ENCODE measurements at places on chromosomes 2 and 18.

DNA sequence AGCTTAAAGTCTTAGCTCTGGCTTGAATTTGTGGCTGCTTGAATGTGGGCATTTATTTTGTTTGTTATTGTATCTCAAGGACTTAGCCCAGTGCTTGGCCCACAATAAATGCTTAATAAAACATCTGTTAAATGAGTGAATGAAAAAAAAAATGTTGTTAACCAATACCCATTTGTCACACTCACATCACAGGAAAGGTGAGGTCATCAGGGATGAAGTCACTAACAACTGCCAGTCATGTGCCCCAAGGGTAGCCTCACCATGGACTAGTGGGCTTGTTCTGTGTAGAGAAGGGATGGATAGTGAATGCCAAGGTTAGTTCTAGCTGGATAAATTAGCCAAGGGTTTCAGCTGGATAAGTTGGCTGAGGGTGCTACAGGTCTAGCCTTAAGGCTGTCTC lies 3.0 kb downstream of the NRBP1 start:
- no peak for DNase-seq

DNA sequence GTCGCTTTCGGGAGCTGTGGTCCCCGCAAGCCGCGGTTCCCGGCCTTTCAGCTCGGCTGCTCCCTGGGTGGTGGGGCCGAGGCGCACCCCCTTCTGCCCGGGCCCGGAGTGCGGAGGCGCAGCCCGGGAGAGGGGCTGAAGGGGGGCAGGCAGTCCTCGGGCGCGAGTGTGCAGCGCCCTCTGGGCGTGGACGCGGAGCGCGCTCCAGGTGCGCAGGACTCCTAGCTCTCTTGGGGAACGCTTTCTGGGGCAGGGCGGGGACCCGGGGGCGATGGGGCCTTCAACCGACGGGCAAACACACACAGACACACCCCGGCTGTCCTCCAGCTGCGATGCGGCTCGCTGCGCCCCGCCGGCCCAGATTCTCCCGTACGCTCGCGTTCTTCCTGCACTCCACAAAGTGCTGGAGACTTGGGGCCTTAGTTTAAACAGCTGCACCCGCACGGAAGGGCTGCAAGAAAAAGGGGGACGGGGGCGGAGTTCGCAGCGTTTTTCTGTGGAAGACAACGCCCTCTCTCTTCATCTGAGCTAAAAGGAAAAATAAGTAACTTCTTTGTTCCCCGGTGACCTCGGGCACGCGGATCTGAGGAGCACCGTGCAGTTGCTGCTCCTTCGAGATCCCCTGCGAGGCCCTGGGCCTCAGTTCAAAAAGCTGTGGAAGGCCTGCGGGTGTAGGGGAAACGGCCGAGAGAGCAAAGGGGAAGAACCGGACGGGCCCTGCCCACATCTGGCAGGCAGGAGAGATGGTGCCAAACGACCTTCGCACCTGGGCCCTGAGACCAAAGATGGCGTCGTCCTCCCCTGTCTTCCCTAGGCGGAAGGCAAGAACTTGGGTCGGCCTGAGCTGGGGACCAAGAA lies 593 bp upstream of the SDC1 start:
- DNase-seq, result no peak

DNA sequence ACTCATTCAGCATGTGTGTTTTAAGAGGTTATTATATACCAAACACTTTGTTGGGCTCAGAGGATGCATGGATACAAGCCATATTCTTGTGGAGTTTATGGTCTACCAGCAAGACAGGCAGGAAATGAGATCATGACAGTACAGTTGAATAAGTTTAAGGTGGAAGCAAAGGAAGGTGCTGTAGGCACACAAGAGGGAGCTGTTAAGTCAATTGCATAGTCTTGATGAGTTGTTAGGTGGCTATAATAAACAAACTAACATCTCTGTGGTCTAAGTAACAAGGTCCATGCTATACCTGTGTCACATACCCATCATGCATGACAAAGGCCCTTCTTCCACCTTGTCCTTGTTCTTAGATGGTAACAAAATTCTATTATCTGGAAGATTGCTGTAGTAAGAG lies 538.3 kb downstream of the CNTNAP5 start:
- no peak for DNase-seq

DNA sequence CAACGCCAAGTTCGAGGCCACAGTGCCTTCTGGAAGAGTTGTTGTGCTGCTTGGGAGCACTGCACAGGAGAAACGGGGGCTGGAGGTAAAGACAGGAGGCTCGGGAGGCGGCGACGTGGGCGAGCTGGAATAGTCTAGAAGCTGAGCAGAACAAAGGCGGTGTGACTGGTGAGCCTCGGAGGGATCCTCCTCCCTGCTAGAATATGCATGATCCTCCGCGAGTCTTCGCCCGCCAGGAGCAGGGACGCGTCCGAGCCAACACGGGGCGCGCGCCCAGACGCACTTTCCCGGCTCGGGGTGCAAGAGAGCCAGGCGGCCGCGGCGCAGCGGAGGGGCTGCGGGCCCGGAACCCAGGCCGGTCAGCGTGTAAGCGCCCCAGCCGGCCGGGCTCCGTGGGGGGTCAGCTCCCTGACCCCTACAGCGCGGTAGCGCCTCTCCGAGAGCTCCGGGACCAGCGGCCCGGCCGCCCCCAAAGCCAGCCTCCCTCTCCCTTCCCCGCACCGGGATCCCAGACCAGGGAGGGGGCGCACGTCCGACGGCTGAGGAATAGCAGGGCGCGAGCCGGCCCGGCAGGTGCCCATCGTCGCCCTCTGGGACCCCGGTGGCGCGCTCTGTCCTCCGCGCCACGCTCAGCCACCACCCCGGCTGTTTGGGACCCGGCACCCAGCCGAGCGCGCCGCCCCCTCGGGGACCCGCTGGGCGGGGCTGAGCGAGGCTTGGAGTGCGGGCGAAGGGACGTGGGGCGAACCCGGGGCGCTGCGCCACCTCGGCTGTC lies 62.5 kb downstream of the GNAL start:
- no peak for DNase-seq

DNA sequence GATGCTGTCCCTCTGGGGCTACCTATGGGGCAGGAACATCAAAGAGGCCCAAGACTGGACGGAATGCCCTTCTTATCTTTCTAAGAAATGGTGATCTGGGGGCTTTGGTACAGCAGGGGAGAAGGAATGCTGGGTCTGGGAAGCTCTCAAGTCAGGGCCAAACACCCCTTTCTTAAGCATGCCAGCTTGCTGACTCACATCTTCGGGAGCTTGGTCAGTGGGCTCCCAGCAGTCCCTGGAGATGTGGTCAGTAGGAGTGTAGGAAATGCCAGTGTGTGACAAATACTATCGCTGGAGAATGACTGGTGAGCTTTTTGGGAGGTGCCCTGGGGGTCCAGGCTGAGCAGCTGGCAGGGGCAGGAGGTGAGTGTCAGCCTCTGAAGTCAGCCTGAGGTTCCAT lies 105.0 kb upstream of the CDC42EP3 start:
- DNase-seq, result peak; percentile 76

DNA sequence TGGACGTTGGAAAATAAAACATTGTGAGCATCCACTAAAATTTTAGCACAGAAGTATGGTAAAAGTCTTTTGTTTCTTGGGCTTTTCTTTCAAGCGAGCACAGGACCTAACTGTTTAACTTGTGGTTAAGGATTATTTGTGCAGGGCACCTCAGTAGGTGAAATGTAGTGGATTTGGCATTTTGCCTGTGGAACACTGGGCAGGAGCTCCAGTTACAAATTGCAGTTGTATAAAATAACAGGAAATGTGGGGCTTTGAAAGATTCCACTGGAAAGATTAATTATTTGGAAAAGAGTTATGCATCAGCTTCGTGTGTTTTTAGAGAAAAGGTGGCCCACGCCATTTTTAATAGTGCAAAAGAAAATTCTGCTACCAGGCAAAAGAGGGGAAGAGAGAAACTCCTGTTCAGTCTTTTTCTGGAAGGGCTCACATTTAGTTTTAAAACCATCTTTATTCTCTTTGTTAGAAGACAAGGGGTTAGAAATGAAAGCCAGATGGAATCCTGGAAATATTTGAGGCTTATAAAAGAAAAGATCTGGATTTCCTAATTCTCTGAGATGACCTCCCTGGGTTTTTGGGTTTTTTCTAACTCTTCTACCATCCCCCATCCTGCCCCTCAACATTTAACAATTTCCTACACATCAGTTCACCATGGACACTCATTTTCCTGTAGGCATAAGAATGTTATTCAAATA lies 144.3 kb upstream of the SERTAD2 start:
- DNase-seq, result no peak

DNA sequence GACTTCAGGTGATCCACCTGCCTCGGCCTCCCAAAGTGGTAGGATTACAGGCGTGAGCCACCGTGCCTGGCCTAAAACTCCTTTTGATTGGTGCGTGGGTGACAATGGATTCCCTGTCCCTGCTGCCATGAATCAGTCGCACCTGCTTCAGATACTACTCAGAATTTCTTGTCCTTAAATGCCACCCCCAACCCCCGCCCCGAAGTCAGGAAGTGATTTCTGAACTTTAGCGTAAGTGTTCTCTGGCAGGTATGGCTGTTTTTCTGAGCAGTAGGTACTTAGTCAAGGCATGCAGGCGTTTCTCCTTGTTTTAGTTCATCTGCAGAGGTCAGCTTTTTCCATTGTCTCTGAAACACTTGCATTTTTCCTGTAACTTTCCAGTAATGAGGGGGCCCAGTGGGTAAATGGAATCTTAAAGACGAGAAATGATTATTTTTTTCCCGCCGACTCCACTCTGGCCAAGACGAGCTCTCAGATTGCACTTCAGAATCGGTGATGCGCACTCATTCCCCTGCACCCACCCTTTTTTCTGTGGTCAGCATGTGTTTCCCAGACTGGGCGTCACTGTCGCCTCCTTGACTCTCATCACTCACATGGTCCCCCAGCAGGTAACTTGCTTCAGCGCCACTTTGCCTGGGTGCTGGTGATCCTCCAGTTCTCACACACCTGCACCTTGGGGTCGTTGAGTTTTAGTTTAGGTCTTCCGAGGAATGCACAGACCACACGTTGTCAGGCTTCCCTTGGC lies 179.7 kb downstream of the GBX2 start:
- no peak for DNase-seq

GRCh38 chr2:47728551-47728950 lies 54.4 kb upstream of the MSH6 start:
- DNase-seq, result no peak

DNA sequence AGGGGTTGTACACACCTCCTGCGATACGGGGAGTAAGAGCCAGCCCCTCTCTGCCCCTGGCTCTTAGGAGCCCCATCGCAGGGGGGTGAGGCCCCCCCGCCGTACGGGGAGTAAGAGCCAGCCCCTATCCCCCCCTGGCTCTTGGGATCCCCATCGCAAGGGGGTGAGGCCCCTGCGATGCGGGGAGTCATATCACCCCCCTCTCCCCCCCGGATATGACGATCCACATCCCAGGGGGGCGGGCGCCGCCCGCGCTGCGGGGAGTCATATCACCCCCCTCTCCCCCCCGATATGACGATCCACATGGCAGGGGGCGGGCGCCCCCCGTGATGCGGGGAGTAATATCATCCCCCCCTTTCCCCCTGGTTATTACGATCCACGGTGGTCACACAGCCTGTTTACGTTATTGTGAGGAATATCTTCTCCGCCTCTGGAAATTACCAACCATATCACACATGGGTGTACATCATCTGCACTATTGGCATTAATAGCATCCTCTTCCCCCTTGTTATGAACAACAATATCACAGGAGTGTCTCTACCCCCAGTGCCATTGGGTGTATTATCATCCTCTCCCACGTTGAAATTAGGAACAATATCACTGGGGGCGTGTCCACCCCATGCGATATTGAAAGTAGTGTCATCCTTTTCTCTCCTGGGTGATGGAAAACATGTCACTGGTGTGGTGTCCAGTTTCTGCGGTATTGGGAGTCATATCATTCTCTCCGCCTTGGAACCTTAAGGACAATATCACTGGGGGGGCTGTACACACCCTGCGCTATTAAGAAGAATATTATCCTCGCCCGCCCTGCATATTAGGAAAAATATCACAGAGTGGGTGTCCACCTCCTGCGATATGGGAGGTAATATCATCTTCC lies 24.7 kb upstream of the NAGK start:
- DNase-seq, result no peak

- no peak for DNase-seq
These were observed 142.9 kb upstream of the SMAD2 start for GRCh38 chr18:48073211-48073930.

GRCh38 chr18:45363196-45363595 lies 252.1 kb upstream of the SLC14A2 start:
- DNase-seq, result no peak

- no peak for DNase-seq
These were observed 35.2 kb downstream of the MOGAT1 start for GRCh38 chr2:222706616-222707015.

DNA sequence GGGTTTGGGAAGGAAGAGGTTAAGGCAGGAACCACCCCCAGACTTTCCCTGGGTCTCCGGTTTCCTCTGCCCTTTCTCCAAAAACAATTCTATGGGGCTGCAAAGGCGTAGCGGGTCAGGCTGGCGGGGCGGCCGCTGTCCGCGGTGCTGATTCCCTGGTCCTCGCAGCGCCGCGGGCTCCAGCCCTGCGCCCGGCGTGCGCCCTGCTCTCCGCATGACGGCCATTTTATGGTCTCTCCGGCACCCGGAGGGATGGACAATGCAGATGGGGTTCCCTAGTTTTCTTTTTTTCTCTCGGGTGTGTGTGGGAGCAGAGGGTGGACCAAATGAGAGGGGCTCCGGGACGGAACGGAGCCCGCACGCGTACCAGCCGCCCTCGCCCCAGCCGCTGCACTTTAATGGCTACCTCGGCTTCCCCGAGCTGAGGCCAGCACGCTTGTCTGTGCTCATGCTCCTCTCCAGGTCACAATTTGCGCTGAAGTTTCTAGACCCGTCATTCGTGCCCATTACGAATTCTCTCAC lies 1.6 kb downstream of the ST8SIA3 start:
- no peak for DNase-seq

GRCh38 chr2:102436323-102436722 lies 13.4 kb downstream of the IL18RAP start:
- no peak for DNase-seq

DNA sequence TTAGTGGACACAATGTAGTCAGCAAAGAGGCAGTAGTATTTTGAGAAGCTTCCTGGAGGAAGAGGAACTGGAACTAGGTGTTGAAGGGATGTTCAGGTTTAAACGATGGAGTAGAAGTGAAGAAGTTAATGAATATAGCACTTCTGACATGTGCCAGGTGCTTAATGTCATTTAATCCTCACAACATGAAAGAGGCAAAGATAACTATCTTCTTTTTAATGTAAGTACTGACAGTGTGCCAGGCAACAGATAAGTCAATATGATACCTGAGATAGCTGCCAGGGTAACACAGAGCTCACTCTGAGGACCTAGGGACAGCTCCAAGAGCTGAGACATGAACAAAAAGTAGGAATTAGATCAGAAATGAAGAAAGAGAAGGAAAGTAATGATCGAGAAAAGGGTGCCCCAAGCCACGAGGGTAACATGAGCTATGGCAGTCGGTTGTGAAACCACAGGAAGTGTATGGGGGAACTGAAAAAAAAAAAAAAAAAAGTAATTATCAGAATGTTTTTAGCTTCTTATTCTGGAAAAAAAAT lies 140.7 kb downstream of the RNF144A start:
- no peak for DNase-seq

- no peak for DNase-seq
These were observed 20.3 kb downstream of the HPCAL1 start for GRCh38 chr2:10322973-10323372.

DNA sequence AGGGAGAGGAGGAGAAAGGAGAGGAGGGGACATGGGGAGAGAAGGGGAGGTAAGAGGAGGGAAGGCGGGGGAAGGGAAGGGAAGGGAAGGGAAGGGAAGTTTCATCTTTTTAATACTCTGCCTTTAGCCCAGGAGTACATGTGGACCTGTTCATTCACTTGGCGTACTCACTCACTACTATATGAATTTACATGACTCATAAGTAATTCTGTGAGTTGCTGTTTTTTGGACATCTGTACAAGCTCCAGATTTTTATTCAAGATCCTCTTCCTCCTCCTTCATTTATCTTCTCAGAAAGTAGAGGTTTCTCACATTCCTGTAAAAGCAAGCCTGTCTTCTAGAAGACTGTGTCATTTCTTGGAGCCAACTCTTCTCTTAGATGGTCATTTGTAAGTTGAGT lies 84.6 kb downstream of the RDH14 start:
- no peak for DNase-seq

All from GM04503 (cell line).